SIG-M5 (cell line): ENCODE measurements at places on chromosomes 5 and 9.

- DNase-seq = no peak
These were observed 521 bp upstream of the PTGS1 start for GRCh38 chr9:122370303-122370702.

GRCh38 chr5:17067657-17068392 is 131.7 kb upstream of the MYO10 start:
- DNase-seq = no peak

- no peak for DNase-seq
These were observed 110.4 kb upstream of the EPB41L4A start for GRCh38 chr5:112529525-112529924.

GRCh38 chr5:32280656-32281081 is 32.1 kb downstream of the MTMR12 start:
- DNase-seq = no peak

- DNase-seq = no peak
These were observed 47.3 kb downstream of the SLC12A7 start for GRCh38 chr5:1064383-1065142.

DNA sequence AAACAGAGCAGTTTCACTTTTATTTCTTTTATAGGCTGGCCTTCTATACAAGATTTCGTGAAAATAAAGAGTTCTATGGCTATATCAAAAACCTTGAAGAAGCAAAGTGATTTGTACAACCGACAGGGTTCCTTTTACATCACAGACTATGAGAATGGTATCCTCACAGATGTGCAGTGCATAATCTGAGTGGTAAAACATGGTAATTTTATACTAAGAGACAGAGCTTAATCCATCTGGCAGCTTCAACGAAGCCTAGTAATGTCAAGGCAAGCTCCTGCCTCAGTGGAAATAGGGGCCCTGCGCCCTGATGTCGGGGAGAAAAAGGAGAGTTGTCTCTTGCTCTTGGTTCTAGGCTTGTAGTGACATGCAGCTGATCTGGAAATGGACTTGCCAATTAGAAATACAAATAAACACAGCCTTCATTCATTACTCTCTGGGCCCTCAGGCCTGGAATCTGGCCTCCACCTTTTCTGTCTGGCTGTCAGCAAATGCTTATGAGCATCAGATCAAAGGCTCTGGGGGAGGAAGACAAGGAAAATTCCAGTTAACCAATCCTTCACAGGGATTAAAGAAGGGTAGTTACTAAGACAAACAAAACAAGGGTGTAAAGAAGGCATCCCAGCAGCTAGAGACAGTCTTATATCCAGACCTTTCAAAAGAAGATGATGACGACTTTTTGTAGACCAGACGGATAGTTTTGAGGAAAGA is 33.6 kb upstream of the TRIM32 start:
- DNase-seq = no peak

GRCh38 chr9:98795970-98796363 is 388 bp downstream of the ANKS6 start:
- DNase-seq = no peak
